ENCODE measurements at places on chromosomes 12 and 14.

DNA sequence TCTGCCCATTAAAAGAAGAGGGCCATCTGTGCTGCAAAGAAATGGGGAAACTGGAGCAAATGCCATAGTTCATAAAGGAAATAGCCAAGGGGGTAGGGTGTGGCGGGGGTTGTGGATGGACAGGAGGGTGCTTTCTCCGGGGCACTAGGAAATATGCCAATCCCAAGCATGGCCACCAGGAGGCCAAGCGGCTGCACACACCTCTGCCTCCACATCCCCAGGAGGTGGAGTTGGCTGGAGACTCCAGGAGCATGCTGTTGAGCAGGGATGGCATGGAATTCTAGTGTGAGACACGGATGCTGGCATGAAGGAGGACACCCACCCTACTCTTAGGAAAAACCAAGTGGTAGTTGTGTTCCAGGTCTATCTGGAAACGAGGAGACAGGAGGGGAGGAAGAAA, 25.2 kb downstream of the NID2 start:
- H3K27me3 ChIP-seq: peaks cover 3% of the 10 kb centered on the region
- H3K36me3 ChIP-seq: no peaks in the 10 kb centered on the region
- H3K4me1 ChIP-seq: no peaks in the 10 kb centered on the region
- DNase-seq: no peak
- H3K4me3 ChIP-seq: no peak overlapping the region

GRCh38 chr12:58566599-58566998, 353.7 kb downstream of the LRIG3 start:
- DNase-seq: no peak
- H3K4me1 ChIP-seq: no peaks in the 10 kb centered on the region
- no peak overlapping the region for H3K27ac ChIP-seq
- no peak overlapping the region for H3K4me3 ChIP-seq

DNA sequence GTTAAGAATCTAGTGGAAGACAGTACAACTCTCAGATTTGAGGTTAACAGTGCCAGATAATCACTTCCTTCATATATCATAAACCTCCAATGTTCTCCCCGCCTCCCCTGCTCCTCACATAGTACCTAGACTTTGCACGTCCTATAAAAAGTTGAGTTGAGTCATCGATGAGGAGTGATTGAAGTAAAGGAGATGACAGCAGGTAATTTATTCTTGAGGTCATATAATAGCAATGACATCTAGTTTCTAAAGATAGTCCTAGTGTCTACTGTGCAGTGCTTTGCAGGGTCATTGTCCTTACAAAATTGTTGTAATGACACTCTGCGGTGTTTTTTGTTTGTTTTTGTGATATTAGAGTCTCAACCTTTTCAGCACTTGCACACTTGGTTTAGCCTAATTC, 510.5 kb upstream of the LRFN5 start:
- H3K4me3 ChIP-seq: no peak overlapping the region
- H3K27me3 ChIP-seq: no peaks in the 10 kb centered on the region
- DNase-seq: no peak

DNA sequence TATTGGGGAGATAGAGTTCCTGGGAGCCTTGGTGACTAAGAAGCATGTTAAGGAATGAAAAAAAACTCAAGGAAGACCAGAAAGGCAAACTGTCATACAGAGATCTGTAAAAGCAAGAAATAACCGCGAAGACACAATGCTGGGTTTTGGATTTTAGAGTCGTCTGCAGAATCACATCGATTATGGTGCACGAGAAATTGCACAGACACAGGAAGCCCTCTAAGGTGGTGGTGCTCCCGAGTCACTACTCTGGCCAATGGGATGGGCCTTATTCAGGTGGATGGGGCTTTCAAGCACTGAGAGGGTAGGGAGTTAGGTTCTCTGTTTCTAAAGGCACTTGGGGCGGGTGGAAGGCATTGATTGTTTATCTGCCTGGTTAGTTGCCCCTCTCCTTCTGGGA, 10.3 kb upstream of the FLVCR2 start:
- no peak overlapping the region for H3K4me3 ChIP-seq
- peaks cover 37% of the 10 kb centered on the region for H3K4me1 ChIP-seq
- no peaks in the 10 kb centered on the region for H3K36me3 ChIP-seq
- no peak overlapping the region for H3K27ac ChIP-seq
- no peaks in the 10 kb centered on the region for H3K27me3 ChIP-seq
- no peak for DNase-seq

DNA sequence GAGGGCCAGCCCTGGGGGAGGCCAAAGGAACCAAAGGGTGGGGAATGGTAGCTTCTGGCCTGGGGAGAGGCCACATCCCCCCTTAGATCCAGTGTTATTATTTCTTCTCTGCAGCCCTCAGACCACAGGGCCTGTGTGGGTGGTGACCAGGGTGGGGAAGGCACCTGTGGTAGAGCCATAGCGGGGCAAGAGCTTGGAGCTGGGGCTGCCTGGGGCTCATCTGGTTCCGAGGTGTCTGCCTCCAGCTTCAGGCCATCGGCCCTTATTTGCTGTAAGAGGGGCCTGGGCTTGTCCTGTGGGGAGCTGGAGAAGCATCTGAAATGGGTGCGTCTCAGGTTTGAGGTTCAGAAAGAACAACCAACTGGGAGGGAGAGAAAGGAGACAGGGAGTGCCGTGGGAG, 2.1 kb upstream of the B3GNT4 start:
- no peak overlapping the region for H3K4me3 ChIP-seq
- H3K27me3 ChIP-seq: peaks cover 32% of the 10 kb centered on the region
- peaks cover 15% of the 10 kb centered on the region for H3K4me1 ChIP-seq
- no peak for DNase-seq

DNA sequence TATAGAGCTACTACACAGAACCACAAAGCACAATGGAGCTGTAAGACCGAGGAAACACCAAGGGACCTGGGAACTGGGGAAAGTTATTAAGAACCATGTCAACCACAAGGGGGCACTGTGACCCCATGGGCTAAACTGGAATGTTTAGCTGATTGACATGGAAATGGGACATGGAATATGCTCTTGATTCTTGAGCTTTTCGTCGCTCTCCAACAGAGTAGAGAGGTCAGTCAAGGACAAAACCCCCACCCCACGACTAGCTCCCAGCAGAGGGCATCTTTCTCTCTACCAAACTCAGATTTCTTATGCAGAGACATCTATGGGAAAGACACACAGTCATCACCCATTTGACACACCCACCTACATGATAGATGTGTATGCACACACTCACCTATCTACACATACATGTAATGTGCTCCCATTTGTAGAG, 10.1 kb downstream of the NDRG2 start:
- no peak overlapping the region for H3K4me3 ChIP-seq
- DNase-seq: peak; percentile 82
- no peaks in the 10 kb centered on the region for H3K4me1 ChIP-seq

GRCh38 chr12:26566675-26567074, 266.3 kb downstream of the ITPR2 start:
- DNase-seq: no peak
- H3K27ac ChIP-seq: no peak overlapping the region
- H3K27me3 ChIP-seq: no peaks in the 10 kb centered on the region
- no peak overlapping the region for H3K4me3 ChIP-seq

DNA sequence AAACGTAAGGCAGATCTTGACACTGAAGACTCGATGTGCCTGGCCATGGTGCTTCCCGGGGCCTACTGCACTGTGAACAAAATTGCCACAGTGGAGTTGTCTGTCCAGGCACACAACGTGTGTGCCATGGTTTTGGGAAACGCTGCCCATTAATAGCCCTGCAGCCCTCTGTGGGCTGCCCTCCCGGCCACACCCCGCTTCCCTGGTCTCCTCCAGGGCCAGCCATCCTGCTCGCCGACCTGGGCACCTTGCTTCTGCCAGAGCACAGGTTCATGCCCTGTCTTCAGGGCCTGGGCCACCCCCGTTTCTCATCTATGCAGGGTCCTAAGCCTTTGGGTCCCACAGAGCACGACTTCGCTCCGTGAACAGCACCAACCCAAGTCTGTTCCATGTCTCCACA, 18.9 kb downstream of the MEG3 start:
- no peak overlapping the region for H3K27ac ChIP-seq
- no peaks in the 10 kb centered on the region for H3K36me3 ChIP-seq
- H3K27me3 ChIP-seq: no peaks in the 10 kb centered on the region
- no peak overlapping the region for H3K4me3 ChIP-seq
- no peak for DNase-seq

DNA sequence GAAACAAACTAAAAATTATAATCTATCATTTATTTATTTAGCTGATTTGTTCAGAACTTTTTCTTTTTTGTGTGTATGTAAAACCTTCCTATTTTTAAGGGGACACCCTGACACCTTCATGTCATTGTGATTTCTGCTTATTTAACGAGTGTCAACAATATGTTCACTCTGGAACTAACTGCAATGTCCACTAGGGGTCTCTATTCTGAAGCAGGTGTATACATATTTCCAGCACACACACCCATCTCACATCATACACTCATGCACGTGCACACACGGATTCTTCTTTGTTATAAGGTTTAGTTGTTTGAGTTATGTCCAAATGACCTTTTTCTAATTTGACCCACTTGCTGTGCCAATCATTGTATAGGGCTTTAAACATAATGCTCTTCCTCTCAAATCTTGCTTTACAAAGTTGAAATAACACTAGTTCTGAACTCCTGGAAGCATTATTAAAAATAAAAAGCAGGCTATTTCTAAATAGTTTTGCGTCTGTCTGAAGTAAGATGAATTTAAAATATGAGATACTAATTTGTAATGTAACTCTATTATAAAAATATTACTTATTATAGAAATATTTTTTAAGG, 15.5 kb downstream of the E2F7 start:
- H3K36me3 ChIP-seq: peaks cover 62% of the 10 kb centered on the region
- peak; percentile 31 for DNase-seq
- H3K4me1 ChIP-seq: no peaks in the 10 kb centered on the region
- H3K4me3 ChIP-seq: no peak overlapping the region

GRCh38 chr12:96421014-96421413, 20.8 kb upstream of the CDK17 start:
- H3K36me3 ChIP-seq: peaks cover 5% of the 10 kb centered on the region
- peak overlapping the region; percentile 77 for H3K4me3 ChIP-seq
- H3K27me3 ChIP-seq: no peaks in the 10 kb centered on the region

- H3K27ac ChIP-seq: no peak overlapping the region
- no peak overlapping the region for H3K4me3 ChIP-seq
- no peak for DNase-seq
Measured at GRCh38 chr12:71772735-71773134, 18.1 kb downstream of the RAB21 start.

DNA sequence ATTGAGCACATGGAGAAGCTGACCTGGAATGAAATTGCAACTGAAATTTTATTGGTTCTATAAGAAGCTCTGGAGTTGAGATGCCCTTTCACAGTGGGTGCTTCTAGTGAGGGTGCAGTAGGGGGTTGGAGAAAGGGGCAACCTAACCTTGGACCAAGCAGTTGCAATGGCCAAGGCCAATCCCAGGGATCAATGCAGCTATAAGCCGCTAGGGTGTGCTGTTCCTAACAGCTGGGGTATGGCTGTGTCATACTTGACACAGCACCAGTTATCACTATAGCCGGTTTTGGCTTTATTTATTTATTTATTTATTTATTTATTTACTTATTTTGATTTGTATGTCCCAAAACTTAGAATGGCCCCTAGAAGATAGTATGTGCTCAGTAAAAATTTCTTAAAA, 505.9 kb downstream of the FLRT2 start:
- H3K4me3 ChIP-seq: no peak overlapping the region
- peaks cover 6% of the 10 kb centered on the region for H3K4me1 ChIP-seq
- no peaks in the 10 kb centered on the region for H3K27me3 ChIP-seq
- H3K27ac ChIP-seq: no peak overlapping the region
- no peak for DNase-seq

- peaks cover 8% of the 10 kb centered on the region for H3K4me1 ChIP-seq
- no peak overlapping the region for H3K27ac ChIP-seq
- no peak overlapping the region for H3K4me3 ChIP-seq
- H3K27me3 ChIP-seq: peaks cover 53% of the 10 kb centered on the region
- no peaks in the 10 kb centered on the region for H3K36me3 ChIP-seq
Measured at GRCh38 chr14:61193476-61193875, 87.7 kb downstream of the TMEM30B start.

Data from activated CD8-positive, alpha-beta T cell treated with anti-CD3 and anti-CD28 coated beads, Interleukin-2, amount 10 ng/mL, durations not matched to agents 7 days and 5 days (primary cell).